ENCODE measurements at places on chromosomes 11 and 22.

DNA sequence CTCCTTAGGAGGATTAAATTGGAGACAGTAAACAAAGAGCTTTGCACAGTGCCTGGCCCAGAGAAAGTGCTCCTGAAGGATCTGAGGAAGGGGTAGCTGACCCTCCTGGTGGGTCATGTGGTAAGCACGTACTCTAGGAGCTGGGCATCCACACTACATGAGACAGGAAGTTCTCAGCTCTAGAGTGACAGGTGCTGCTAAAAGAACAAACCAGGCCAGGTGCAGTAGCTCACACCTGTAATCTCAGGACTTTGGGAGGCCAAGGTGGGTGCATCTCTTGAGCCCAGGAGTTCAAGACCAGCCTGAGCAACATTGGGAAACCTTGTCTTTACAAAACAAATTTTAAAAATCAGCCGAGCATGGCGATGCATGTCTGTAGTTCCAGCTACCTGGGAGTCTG lies 13.1 kb downstream of the SLC43A1 start:
- DNase-seq: no peak

- DNase-seq: no peak
These were observed 3.6 kb upstream of the IGF2 start for GRCh38 chr11:2142762-2143202.

DNA sequence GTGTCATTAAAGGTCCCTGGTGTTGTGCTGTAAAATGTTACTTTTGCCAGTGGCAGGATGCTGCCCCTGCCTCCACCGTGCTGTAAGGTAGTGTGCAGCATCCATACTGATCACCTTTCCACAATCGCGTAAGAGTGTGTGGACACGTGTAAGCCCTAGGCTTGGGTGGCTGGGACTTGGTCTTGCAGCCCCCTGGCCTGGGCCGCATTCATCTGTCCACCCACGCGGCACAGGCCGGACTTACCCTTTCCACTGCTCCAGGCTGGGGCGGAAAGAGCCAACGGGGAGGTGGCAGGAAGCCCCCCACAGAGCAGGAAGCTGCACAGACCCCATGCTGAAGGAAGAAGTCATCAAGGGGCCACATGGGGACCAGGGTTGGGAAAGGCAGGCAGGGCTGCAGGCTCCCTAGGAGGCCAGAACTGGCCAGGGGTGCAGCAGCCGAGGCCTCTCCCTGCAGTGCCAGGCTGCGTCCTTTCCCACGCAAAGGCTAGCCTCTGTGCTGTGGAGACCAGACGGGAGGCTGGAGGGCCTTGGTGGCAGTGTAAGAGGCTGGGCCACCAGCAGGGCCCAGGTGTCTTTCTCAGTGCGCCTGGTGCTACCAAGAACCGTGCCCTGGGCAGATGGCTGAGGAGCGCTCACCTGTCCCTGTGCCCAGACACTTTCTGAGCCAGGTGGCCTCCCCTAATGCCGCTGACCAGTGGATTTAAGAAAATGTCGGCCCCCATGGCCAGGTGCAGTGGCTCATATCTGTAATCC lies 11.7 kb upstream of the TMEM191C start:
- no peak for DNase-seq

GRCh38 chr11:121089566-121089965 lies 11.5 kb upstream of the TECTA start:
- DNase-seq: no peak

- DNase-seq: no peak
These were observed 3.4 kb upstream of the NR1H3 start for GRCh38 chr11:47254386-47254785.
